ENCODE measurements at places on chromosomes 6 and 20.

- no peak for DNase-seq
Measured at GRCh38 chr20:23287354-23288190, 63.0 kb upstream of the NXT1 start.

DNA sequence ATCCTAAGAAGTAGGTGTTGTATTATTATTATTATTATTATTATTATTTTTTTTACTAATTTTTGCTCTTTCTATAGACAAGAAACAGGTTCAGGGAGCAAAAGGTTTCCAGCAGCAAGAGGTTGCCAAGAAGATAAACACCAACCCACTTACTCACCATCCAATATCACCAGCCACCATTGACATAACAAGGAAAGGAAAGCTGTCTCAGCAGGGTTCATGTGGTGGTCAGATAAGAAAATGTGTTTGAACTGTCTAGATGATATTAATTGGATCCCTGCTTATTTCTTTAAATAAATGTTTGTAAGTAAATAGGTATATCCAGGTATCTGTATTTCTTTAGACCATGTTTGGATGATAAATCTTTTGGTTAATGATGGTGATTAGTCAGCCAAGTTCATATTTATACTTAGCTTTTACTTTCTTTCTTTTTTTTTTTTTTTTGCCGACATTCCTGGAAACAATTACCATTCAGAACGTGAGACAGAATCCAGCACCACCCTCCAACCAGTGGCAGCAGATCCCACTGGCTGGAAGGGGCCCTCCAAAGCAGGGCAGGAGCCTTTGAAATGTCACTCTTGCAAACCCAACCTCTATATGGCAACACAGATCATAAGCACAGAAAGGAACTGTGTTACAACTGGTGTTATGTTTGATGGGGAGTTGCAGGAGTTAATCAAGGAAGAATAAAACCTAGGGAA lies 139.2 kb upstream of the ECI2 start:
- DNase-seq: no peak

GRCh38 chr20:63735859-63736718 lies at the start of gene LIME1:
TSS of gene LIME1 (plus strand) at chr20:63736664. CDS start at chr20:63737550, 886 bp downstream.
- DNase-seq: no peak

GRCh38 chr20:3701061-3701998 lies 11.1 kb downstream of the SIGLEC1 start:
- DNase-seq: no peak

DNA sequence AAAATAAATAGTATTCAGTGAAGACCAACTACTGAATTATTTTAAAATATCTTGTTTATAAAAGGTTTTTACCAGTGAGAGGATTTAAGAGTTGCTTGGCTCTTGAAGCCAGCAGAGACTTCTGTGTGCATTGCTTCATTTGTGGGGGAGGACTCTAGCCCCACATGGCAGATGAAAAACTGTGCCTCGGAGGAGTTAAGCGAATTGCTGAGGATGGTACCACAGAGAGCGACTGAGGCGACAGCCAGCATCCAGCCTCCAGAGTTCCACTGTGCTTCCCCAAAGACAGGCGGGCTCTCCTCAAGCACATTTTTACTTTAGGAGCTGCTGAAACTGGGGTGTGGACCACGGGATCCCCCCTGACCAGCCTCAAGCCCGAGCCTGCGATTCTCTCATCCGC lies 80.7 kb downstream of the THBS2 start:
- no peak for DNase-seq

- no peak for DNase-seq
Measured at GRCh38 chr20:19492687-19493336, 265.2 kb upstream of the RIN2 start.

DNA sequence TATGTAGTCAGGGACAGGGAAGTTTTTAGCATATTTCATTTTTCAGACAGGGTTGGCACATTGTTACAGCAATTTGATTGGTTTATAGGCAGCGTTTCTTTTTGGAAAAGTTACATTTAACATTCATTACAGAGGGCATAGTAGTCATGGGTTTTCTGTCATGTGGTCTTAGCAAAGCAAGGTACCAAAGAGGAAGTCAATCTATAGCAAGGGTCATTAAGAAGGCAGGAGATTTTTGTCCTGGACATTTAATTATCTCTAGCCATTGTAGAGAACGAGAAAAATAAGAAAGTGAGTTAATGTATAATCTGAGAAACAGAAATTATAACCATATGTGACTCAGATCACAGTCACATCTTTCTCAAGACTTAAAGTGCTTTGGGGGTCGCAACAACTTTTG lies 47.4 kb downstream of the TPD52L1 start:
- no peak for DNase-seq

All from stimulated activated CD4-positive, alpha-beta T cell treated with anti-CD3 and anti-CD28 coated beads, Interleukin-15, amount 100 ng/mL, for 48 hours (primary cell).